Activated CD4-positive, alpha-beta T cell treated with anti-CD3 and anti-CD28 coated beads, Interleukin-2, amount 50 U/mL, for 4 hours (primary cell): ENCODE measurements at places on chromosomes 5 and 9.
A peak's percentile ranks its signal among the peaks of the same experiment; 100 is the strongest.

- DNase-seq = no peak
Measured at GRCh38 chr9:35646153-35646532, 4.6 kb downstream of the SIT1 start.

- no peak for DNase-seq
Measured at GRCh38 chr9:89891591-89892304, 286.9 kb downstream of the GADD45G start.

- DNase-seq = no peak
Measured at GRCh38 chr5:123422433-123423277, 548 bp downstream of the CEP120 start.

DNA sequence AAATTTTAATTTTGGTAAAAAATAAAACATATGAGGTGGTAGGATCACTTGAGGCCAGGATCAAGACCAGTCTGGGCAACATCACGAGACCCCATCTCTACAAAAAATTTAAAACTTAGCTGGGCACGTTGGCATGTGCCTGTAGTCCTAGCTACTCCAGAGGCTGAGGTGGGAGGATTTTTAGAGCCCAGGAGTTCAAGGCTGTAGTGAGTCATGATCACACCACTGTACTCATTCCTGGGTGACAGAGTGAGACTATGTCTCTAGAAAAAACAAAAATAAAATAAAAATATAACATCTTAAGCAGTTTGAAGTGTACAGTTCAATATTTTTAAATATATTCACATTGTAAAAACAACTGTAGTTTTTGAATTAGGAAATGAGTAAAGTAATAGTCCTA, 108.3 kb downstream of the SMIM15 start:
- no peak for DNase-seq

GRCh38 chr9:18588002-18588401, 114.0 kb downstream of the ADAMTSL1 start:
- no peak for DNase-seq

DNA sequence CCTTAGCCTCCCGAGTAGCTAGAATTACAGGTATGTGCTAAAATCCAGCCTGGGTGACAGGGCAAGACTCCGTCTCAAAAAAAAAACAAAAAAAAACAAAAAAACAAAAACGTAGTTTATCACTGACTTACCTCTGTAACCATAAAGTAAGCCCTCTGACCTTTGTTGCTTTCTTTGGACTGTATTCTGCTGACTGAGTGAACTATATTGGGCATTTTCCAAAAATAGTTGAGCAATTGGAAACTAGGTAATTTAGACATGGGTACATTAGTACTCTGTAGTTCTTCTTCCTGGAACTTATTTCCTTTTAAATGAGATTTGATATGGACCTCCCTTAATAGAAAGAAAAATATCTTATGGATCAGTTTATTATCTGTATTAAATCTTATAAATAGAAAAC, 66.6 kb downstream of the ANKHD1 start:
- no peak for DNase-seq

DNA sequence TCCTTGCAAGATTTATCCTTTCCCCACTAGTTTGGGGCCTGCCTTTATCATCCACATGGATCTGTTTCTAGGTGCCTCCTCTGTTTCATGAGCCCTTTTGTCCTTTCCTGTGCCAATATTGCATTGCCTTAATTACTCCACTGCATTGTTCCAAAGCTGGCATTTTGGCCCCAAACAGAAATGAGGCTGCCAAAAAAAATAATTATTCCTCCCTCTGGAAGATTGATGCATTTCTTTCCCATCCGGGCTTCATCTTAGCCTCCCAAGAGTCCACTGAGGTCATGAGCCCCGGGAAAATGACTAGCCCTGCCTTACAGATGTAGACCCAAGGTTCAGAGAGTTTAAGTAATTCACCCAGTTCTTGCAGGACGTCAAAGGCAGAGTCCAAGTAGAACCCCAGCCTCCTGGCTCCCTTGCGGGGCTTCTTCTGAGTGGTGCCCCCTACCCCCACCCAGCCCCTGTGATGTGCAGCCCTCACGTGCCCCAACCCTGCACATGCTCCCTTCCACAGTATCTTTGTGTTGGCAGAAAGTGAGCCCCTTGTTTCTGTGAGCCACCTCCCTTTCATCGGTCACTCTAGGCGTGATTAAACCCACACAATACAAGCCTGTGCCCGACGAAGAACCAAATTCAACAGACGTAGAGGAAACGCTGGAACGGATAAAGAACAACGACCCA, 62.1 kb downstream of the TMOD1 start:
- DNase-seq = no peak

DNA sequence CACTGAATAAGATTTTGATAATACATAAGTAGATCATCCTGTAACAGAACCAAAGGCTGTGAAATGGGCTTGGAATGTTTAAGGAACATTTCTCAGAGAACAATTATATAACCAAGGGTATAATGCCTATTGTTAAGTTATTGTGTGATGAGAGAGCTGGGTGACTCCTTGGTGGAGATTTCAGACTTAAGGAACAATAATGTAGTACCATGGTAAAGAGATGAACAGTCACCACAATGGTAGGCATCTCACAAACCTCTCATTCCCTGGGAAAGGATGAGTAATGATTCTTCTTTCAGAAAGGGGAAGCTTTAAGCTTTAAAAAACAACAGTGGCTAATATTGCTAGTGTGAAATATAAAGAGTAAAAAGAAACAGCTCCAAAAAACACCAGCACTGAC, 147.4 kb downstream of the TRIM36 start:
- DNase-seq = no peak

DNA sequence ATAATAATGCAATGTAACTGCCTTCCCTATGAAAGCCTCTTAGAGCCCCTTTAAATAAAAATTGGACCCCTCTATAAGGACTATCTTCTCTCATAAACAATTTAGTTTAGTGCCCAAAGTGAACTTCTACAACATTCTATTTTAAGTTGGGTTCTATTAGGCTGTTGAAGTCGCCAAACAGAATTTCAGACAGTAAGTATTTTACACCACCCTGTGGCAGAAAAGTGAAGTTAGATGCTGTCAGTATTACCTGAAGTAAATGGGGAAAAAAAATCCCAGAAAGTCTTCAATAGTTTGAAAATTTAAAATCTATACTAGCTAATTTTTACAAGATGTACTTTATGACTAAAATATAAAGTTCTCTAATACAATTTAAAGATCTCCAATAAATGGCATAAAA, 29.5 kb downstream of the CAAP1 start:
- no peak for DNase-seq

DNA sequence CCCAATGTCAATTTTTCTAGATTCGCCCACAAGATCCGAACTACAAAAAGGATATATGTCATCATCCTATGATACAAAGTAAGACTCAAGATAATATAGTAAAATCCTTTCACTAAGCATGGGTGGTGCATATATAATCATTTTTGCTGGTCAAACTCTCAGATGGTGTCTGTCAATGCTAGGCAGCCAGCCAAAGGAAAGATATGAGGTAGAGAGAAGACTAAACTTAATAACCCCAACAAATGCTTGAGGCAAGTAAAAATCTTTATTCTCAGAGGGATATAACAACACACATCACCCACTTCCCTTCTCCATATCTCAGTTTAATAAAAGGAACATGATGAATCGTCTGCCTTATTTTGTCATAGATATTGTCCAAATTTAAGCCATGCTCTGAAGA, 841.2 kb upstream of the DMAC1 start:
- no peak for DNase-seq

- DNase-seq = no peak
Measured at GRCh38 chr5:126998201-126998631, 32.1 kb downstream of the MARCHF3 start.

DNA sequence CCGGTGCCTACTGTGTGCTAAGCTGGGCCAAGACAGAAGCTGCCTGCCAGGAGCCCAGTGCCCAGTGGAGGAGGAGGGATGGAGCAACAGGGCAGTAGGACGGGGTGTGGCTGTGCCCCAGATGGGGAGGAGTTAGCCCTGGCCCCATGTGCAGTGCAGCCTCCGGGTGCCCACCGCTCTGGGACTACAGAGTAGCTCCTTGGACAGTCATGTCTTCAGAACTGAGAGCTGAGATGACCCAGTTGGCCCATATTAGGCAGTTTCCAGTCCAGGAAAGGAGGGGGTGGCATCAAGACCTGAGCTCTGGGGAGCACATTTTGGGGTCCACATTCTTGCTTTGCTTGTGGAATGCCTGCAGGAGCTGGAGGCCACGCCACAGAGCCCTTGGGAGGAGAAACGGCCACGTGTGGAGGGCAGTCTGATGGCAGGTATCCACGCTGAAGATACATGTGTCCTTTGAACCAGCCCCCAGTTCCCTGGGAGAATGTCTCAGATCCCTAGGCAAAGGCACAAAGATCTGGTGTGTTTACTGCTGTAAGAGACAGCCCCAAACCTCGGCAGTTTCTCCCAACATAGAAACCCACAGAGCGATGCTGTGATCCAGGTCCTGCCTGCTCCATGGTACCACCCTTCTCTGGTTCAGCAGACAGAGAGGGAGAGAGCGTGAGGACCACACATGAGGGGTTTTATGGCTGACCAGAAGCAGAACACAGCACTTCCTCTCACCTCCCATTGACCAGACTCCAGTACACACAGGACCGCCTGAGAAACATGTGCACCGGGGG, 46.8 kb upstream of the FCN1 start:
- DNase-seq = no peak

- no peak for DNase-seq
Measured at GRCh38 chr5:177366528-177367322, 9.0 kb downstream of the RGS14 start.

DNA sequence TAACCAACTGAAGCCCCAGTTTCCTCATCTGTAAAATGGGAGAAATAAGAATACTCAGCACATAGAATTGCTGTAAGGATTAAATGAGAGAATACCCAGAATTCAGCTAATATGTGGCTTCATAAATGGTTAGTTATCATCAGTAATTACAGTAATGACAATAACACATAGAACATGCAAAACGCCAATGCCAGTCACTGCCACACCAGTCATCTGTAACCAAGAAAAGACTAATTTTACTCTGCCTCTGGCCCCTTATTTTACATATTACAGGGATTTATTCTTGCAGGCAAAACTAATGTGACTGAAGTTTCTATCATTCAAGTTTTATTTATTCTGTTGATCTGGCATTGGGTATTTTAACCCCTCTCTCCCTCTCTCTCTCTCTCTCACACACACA, 46.5 kb downstream of the EBF1 start:
- no peak for DNase-seq

DNA sequence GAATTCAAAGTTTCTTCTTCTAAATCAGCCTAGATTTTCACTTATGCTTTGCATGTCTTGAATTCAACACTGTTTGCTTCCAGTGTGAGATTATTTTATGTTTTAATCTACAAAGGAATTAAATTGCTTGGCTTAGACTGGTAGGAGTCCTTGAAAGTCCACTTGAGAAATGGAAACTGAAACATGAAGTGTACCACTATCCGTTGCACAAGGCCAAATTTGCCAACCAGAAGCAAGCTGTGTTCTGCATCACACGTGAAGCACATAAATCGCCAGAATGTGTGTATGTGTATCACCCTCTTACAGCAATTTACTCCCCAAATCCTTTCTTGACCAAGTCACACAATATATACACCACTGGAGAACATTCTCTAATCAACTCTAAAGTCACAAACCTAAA, 10.3 kb downstream of the SEMA6A start:
- DNase-seq = no peak

DNA sequence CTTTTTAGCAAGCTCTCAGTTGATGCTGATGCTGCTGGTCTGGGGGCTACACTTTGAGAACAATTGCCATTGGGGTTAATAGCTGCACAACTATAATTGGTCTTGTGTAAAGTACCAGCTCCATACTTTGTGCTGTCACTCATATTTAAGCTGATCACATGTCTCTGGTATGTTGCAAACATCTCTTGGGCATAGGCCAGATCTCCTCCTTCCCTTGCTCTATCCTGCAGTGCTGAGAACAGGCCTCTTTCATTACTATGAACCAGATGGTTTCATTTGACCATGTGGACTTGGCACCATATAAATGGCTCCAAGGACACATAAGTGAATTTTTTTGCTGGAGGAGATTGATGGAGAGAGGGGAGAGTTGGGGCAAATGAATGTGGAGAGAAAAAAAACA, 48.4 kb downstream of the DMRT2 start:
- DNase-seq = no peak

- DNase-seq = no peak
Measured at GRCh38 chr5:146644831-146645230, 128.8 kb upstream of the GPR151 start.

- DNase-seq = peak; percentile 59
Measured at GRCh38 chr9:129863059-129863690, 27.9 kb downstream of the USP20 start.
